ENCODE measurements at places on chromosomes 4 and X.

- DNase-seq: no peak
Observed at GRCh38 chr4:94407846-94408245, 43.9 kb upstream of the PDLIM5 start.

DNA sequence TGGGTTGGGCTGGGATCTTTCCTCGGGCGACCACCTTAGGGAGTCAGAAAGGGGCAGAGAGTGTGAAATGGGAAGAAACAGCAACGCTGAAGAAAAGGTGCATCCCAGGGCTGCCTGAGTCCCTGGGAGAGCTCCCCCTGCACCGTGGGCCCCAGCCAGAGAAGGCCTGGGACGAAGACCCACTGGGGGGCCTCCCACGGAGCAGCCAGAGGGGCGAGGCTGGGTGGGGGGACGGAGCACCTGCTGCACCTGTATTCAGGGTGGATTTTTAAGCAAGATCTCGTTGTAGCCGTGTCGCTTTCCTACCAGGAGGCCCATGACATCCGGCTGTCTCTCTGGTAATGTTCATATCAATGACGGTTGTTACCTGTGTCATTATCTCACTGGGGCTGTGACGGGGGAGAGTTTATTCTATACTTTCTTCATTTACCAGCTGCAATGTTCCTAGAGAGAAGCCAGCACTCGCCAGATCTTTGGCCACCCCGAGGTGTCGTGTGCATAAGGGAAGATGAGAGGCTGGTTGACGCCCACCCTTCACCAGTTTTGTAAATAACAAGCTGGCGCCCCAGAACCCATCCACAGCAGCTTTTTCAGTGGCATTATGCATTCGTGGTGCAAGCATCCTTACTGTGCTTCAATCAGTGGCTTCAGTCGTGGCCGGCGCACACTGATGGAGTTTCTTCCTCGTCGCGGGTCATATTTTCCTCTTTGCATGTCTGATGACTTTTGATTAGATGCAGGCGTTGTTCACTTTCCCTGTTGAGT is 5.6 kb upstream of the PCGF3 start:
- no peak for DNase-seq

GRCh38 chr4:94610145-94610544 is 147.6 kb upstream of the BMPR1B start:
- DNase-seq: no peak

DNA sequence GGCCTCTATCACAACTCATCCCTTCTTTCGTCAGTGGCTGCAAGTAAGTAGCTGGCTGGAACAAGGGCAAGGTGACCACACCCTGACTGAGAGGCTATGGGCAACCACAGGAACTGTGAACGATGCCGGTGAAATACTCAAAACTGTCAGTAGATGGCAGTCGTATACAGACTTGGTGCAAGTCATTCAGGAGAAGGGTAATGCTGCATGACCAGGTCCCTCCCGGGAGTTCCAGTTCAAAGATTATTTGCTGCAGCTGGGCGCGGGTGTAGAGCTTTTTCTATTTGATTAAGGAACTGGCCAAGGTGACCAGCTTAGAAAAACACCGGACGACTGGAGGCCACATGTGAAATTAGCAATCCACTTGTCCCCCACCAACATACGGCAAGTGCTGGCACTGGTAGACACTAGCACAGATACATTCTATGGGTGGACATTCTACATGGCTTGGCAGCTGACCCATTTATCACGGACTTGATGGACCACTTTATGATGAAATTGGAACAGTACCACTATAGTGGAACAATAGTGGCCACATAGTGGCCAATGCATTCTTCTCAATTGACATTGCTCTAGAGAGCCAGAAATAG is 726.6 kb downstream of the TRAM1L1 start:
- no peak for DNase-seq

- no peak for DNase-seq
Observed at GRCh38 chr4:98564852-98565251, 93.6 kb downstream of the TSPAN5 start.

DNA sequence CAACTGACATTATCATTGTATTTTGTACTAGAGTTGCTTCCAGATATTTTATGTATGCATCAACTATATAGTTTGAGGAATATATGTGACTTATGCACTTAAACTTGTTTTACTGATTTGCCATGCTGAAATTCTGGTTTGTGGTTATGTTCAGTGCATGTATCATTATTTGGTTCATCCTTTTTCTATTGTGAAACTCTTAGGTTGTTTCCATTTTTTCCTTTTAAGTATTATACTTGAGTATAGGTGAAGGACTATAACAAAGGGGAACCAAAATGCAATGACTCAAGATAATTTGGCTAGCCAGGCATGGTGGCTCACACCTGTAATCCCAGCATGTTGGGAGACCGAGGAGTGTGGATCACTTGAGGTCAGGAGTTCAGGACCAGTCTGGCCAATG is 21.1 kb upstream of the EPGN start:
- no peak for DNase-seq

DNA sequence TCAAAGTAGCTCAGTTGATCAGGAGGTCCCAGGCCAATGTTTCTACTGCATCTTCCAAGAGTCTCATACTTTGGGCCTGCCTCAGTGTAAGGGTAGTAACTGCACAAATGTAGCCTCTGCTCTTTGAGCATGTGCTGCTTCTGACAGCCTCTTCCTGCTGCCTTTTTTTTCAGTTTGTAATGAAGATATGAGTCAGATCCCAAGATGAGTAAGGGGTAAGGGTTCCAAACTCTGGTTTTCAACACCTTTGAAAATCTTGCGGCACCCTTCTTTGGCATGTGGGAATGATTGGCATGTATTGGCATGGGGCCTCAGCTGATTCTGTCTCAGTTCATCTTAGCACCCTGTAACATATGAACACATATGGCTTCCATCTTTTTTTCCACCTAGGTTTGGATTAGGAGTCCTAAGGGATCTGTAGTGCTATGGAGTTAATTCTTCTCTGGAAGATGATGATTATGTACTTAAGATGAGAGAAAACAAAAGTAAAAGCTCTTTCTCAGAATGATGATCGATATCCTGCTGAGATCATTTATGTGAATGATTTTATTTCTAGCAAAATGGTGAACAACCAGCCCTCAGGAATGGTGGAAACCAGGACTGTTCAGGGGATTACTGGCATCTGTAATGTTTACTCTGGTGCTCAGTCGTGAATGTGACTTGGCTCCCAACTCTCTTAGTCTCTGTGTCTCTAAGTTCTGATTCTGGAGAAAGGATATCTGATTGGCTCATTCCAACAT is 118.7 kb upstream of the PRPS2 start:
- no peak for DNase-seq

- no peak for DNase-seq
Observed at GRCh38 chrX:111114806-111115205, 18.8 kb downstream of the PAK3 start.

DNA sequence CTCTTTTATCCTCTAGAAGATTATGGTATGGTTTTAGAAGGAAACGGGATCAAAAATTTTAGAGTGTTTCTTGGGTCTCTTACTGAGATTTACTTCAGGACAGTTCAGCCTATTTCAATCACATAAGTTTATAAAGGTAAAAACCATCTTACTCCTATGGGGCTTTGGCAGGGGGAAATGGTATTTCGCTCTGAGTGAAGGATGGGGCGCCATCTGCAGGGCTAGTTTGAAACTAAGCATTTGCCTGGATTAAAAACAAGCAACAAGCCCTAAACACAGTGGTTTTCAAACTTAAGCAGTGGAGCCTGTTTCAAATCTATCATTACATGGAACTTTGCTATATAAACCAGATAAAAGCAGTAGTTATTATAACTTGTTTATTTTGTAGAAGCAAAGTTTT is 361.5 kb upstream of the FMR1 start:
- DNase-seq: no peak

- no peak for DNase-seq
Observed at GRCh38 chr4:39390603-39391002, 16.1 kb upstream of the KLB start.

DNA sequence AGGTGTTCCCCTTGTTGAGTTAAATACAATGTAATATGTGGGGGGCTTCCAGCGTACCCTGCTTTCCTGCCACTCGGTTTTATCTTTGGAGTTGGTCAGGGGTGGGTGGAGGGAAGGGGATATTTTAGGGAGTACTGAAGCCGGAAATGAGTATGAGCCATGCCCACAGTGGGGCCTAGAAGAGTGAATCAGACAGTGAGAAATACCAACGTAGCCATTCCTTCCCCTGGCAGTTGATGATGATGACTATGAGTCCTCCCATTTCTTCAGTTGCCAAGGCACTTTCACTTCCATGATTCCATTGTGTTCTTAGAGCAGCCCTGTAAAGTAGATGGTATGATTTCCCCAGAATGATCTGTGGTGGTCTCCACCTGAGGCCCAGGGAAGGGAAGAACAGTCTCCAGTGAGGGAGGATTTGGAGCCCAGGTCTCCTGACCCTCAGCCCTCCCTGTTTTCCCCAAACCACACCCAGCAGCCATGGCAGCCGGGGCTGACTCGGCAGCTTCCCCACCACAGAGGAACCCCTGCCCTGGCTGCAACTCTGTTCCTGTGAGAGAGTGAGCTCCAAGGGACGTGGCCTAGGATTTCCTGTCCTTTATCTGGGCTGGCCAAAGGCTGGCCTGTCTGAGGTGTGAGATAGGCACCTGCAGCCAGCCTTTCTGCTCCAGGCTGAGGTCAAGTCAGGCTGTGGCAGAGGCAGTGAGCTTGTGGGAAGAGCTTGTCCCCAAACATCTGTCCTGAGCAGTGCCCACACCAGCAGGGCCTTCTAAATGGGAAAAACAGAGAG is 52.7 kb downstream of the STARD8 start:
- DNase-seq: no peak

DNA sequence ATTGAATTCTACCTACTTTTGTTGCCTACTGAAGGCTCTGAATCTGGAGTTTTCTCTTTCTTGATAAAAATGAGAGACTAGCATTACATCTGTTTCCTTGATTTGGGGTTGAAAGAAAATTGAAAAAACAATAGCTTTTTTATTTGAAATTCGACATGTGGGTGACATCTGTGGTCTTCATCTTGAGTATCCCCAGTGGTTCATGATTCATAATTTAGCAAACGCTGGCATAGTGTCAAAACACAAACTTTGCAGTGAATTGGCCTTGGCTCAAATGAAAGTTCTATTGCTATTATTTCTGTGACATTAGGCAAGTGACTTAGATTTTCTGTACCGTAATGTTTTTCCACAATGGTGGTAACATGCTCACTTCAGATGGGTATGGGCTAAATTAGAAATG is 747.6 kb downstream of the PCDH7 start:
- no peak for DNase-seq

DNA sequence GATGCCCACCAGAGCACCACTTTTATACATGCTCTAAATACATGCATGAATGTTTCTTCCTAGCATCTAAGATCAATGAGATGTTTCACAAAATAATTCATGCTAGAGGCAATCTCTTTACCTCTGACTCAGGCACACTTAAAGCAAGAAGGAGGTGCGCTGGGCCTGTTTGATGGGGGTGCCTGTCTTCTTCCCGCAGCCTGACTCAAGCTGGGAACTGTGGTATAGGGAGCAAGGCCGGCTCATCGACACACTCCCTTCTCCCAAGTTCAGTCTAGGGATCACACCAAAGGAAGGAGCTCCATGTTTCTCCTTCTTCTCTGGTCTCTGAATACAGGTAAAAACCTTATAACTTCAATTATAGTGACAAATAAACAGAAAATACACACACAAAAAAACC is 333.8 kb upstream of the MAD2L1 start:
- DNase-seq: no peak

- DNase-seq: no peak
Observed at GRCh38 chrX:122119361-122119760, 1064.7 kb upstream of the GRIA3 start.

- no peak for DNase-seq
Observed at GRCh38 chr4:123547216-123548165, 150.9 kb downstream of the SPRY1 start.

DNA sequence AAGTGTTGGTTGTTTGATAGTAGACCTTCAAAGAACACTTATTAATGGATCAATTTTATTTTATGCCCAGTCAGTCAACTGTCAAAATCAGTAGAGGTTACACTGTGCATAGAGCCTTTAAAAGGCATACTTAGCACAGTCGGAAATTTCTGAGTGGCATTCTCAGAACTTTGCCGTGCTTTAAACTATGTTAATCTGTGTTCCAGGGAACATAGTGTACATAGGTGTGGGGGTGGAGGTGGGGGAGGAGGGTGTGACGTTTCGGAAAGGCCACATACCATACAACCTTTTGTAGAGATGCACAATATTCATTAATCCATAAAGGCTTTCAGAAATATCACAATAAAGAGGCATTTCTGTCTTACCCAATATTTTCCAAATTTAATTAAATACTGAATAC is 75.8 kb downstream of the RS1 start:
- no peak for DNase-seq

DNA sequence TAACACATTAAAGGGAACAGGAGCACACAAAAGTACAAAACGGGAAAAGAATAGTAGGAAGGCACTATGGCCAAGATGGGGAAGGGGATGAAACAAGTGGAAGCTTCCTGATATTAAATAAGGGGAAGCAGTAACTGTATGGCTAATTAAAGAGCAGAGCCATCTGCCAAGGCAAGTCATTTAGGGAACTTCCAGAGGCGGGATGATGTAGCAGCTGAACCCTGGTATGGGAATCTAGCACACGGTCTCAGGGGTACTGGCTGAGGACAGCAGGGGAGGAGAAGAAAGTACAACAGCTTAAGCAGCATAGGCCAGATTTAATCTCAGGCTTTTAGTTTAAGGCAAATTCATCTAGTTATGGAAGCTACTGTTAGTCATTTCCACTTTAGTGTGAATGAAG is 59.1 kb downstream of the IGFBP7 start:
- DNase-seq: no peak

DNA sequence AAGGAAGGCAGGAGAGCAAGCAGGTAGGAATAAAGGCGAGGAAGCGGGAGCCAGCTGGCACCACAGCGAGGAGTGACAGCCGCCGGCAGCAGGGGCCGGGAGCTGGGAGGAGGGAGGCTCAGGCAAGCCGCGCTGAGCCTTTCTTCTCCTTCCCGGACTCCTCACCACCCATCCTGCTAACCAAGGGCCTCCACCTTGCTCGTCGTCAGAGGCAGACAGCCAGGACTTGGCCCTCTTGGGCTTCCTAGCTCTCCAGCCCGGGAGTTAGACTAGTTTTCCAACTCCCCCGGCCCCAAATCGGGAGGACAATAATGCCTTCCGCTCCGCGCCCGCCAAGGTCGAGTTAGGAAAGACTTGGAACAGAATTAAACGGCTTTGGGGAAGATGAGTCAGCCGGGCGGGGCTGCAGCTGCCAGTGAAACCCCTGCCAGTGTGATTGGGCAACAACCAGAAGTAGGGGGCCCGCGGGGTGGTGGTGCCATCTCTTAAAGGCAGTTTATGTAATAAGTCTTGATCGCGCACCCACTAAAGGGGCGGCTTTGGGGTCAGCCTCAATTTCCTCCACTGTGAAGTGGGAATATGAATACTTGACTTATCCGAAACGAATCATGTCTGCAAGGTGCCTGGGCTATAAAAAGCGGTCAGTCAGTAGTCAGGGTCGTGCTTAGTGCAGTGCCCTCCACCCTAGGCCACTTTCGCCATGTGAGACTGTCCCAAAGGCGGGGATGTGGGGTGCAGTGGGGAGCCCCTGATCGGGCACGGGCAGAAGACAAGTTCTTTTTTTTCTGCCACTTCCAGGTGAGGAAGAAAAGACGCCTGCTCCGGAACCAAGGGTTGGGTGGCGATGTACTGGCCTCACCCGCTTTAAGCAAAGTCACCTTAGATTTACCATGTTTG is 6.7 kb upstream of the HSD17B10 start:
- DNase-seq: no peak
